ENCODE measurements at places on chromosomes 1 and 21.

DNA sequence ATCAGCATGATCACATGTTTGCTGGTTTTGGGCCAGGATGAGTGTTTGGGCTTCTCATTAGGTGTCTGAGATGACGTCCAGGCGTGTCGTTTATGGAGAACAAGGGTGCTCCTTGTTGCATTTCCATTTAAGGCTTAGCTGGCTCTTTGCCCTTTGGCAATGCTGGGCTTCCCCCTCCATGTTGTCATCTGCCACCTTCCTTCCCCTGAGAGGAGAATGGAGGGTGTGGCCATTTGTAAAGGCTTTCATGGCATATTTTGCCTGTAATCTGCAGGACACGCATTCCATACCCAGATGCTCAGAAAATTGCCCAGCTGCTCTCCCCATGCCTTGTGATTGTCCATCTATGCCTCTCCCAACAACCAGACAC lies 27.7 kb downstream of the PKP1 start:
- DNase-seq, result no peak

- DNase-seq, result no peak
These were observed 17.2 kb downstream of the PODN start for GRCh38 chr1:53079251-53079650.

- DNase-seq, result peak; percentile 26
These were observed 61.7 kb upstream of the GJA8 start for GRCh38 chr1:147840909-147841308.

- peak; percentile 31 for DNase-seq
These were observed 602 bp downstream of the KIAA0319L start for GRCh38 chr1:35556484-35557117.
